ENCODE measurements at places on chromosomes 7 and 10.

DNA sequence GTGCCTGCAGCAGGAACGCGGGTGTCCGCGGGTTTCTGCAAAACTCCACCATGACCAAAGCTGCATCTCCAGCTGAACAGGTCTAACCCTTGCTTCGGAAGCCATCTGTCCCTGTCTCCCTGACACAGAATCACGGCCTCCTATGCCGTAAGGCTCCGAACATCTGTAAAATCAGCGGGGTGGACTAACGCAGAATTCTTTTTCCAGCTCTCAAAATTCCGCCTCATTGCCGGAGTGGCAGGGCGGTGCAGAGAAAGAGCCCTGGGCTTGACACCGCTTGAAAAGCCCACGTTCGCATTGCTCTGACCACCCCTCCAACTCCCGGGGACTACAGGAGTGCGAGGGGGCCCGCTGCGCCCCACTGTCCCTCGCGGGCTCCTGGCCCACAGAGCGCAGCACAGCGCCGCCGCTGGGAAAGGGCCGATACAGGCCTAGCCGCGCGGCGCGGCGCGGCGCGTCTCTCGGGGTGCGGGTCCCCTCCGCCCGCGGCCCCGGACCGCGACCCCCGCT lies 409 bp downstream of the DNMBP start:
- DNase-seq = no peak

GRCh38 chr10:117047947-117048346 lies 43.0 kb upstream of the SHTN1 start:
- DNase-seq = no peak

DNA sequence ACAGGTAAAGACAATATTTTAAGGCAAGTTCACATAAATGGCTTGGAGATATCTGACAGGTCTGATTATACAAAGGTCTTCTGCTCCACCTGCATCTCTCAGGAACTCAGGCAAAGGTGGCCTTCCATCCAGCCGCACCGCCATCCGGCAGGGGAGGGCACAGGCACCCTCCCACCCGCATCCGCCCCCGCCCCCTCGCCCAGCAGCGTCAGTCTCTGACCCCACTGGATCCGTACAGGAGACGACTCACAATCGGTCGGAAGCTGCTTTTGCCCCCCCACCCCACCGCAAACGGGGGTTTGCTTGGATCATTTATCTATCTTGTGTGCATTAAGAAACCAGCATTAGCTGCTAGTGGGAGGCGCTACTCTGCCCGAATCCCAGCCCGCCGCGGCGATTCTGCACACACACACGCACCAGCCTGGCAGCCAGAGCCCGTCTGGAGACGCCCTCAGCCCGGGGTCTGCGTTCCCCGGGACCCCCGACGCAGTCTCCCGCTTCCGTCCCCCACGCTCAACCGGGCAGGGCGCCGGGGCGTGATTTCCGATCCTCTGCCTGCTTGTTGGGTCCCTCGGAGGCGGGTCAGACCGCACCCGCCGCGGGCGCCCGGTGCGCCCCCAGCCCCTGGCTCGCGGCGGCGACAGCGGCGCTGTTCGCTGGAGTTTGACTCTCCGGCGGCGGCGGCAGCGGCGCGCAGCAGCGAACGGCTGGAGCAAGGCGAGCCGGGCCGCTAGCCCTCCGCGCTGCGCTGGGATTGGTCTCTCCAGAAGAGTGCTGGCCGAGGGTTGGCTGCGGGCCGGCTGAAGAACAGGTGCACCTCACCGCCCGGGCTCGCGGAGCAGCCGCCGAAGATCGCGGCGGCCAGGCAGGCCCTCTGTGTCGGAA lies 820 bp upstream of the NRG3 start:
- no peak for DNase-seq

GRCh38 chr7:116392806-116393205 lies 106.7 kb upstream of the CAV2 start:
- no peak for DNase-seq

- no peak for DNase-seq
Measured at GRCh38 chr7:157501581-157501980, 164.8 kb downstream of the DNAJB6 start.

All from NCI-H187 (cell line).